ENCODE measurements at places on chromosomes 3 and 15.

GRCh38 chr3:29011966-29012365 lies 268.9 kb upstream of the RBMS3 start:
- DNase-seq = no peak

- no peak for DNase-seq
Observed at GRCh38 chr3:192212979-192213378, 514.4 kb downstream of the FGF12 start.

- DNase-seq = no peak
Observed at GRCh38 chr3:191227541-191227940, 28.5 kb downstream of the OSTN start.

- DNase-seq = no peak
Observed at GRCh38 chr3:105032541-105032940, 334.2 kb upstream of the ALCAM start.

DNA sequence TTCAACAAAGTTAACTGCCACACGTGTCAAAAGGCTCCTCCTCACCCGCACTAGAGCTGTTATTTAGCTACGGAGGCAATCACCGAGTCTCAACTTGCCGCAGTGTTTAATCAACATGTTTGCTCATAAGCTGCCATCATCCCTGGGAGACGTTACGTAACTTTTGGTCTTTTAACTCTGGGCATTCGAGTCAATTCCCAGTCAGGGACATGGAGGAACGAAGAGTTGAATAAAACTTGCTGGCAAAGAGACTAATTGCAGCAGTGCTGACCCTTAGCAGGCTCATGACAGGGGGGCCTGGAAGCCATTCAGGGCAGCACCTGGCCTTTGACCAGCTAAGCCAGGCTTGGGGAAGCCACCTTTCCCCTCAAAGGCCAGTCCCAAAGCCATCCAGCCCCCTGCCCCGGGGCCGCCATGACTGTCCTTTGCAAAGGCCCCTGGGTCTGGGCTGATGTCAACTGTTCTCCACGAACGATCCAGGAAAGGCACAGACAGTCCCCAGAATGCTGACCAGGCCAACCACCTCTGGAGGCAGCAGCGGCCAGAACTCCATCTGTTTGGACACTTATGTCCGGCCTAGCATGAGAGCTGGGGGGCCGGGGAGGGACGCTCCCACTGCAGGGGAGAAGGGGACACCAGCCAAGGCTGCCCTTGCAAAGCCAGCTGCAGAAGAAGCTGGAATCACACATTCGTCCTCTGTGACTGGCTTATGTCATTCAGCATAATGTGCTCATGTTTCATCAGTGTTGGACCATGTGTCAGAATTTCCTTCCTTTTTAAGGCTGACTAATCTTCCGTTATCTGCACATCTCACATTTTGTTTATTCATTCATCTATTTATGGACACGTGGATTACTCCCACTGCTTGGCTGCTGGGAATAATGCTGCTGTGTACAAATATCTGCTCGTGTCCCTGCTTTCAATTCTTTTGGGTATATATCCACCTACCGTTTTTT lies 43.7 kb downstream of the PCSK6 start:
- no peak for DNase-seq

DNA sequence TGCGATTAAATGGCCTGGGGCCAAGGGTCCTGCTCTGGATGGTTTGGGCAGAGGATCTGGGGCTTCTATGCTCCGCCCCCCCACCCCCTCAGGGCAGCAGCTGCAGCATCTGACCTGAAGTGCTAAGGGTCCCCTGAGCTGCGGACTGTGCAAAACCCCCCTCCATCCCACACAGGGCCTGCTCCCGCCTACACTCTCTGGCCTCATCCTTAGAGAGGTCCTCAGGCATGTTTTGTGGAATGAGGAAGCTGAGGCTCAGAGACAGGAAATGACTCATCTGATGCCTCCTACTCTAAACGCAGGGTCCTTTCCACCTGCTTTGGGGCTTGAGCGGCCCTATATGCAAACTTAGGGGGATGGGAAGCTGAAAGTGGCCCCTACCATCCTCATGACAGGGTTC lies 59.5 kb upstream of the CTSH start:
- peak; percentile 71 for DNase-seq

- DNase-seq = no peak
Observed at GRCh38 chr3:165753560-165753959, 83.7 kb downstream of the BCHE start.

- no peak for DNase-seq
Observed at GRCh38 chr3:189316296-189317019, 144.7 kb downstream of the TPRG1 start.

- no peak for DNase-seq
Observed at GRCh38 chr3:53616321-53616720, 121.9 kb downstream of the CACNA1D start.

GRCh38 chr15:31032961-31033371 lies 41.5 kb upstream of the MTMR10 start:
- no peak for DNase-seq

- DNase-seq = no peak
Observed at GRCh38 chr15:74443100-74443909, 9.5 kb upstream of the SEMA7A start.

DNA sequence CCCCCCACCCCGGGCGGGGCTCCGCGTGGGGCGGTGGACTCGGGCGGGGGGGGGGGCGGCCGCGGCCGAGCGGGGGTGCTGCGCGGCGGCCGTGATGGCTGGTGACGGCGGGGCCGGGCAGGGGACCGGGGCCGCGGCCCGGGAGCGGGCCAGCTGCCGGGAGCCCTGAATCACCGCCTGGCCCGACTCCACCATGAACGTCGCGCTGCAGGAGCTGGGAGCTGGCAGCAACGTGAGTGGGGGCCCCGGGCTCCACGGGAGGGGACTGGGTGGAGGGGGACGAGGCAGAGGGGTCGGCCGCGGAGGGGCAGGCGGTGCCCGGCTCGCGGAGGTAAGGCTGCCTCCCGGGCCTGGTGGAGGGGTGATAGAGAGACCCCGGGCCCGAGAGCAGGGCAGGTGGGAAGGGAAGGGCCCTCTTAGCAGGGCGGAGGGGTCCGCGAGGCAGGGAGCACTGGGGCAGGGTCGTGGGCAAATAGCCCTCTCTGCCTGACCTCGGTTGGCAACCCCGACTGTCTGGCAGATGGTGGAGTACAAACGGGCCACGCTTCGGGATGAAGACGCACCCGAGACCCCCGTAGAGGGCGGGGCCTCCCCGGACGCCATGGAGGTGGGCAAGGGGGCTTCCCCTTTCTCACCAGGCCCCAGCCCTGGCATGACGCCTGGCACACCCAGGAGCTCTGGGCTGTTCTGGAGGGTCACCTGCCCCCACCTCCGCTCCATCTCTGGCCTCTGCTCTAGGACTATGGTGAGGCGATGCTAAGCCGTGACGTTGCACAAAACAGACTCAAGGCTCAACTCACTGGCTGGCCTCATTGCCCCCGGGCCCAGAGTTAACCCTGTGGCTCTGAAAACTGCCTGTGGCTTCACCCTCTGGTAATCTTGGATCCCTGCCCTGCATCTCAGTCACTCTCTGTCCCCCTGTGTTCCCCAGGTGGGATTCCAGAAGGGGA lies at the start of gene ECE2:
TSS of gene ECE2 (plus strand) at position 62 of the 950 bp plus-strand sequence. CDS start at position 194, 132 bp downstream.
- no peak for DNase-seq

DNA sequence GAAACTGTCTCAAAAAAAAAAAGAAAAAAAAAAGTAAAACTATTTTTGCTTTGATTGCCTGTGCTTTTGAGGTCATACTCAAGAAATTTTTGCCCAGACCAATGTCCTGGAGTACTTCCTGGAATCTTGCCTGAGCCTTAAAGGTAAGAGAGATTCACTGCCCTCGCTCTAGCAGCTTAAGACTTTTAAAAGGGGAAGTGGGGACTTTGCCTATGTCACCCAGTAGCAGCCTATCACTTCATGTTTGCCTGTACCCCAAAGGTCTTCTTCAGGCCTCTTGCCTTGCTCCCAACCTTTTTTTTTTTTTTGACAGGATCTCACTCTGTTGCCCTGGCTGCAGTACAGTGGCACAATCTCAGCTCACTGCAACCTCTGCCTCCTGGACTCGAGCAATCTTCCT lies 18.9 kb upstream of the GOLGB1 start:
- DNase-seq = no peak

DNA sequence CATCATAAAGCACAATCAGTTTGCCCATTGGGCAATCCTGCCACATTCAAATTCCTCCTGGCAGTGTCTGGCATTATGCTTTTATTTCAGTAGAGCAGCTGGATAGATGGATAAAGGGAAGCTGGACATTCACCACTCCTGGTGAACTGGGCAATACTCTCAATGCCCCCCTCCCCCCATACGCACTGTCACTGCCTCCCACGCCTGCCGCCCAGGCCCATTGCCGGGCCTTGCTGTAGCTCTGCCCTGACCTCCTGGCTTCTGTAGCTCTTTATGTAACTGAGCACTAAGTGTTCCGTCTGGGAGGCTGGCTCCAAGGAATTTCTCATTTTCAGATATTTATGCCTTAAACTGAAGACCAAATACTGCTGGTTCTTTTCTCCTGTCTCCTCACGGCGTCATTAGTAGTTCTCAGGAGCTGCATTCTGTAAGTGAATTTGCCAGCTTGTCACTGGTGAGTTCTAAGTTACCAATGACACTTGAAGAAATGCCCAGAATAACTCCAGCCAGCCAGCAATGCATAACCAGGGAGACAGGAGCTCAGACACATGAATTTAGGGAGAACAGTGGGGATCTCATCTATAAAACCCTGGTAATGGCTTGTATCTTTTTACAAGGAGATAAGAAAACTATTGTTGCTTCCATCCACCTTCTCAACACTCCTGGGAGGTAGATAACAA lies 25.5 kb upstream of the RASGRF1 start:
- no peak for DNase-seq

DNA sequence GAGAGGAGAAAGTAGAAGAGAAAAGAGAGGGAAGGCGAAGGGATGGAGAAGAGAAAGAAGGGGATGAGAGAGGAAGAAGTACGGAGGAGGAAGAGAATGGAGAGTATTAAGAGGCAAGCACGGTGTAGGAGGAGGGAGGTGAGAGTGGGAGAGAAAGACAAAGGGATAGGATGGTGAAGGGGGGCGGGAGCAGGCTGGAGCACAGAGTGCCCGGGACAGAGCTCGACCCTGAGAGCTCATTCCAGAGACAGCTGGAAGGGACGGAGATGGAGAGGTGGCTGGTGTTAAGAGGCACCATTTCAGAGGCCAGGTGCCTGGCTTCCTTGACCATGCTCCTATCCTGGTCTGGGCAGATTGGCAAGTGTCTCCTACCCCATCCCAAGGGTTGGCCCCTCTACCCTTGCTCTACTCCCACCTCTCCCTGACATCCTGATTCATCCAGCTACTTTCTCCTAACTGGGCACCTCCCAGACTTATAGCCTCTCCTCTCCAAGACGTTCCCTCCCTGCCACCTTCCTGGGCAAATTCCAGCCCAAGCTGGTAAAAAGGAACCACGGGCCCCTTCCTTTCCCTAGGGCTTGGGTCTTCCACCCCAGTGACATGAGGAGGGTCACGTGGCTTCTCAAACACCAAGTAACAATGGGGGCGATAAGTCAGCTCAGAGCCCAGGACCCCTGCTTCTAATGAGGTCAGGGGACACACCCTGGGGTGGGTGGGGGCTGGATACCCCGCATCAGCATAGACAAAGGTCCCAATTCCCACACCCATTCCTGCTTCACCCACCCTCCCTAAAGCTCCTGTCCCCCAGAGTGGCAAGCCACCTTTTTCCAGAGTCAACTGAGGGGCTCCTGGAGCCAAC lies 1.1 kb downstream of the CLCN2 start:
- no peak for DNase-seq

- DNase-seq = no peak
Observed at GRCh38 chr3:78978037-78978436, 789.8 kb downstream of the ROBO1 start.

DNA sequence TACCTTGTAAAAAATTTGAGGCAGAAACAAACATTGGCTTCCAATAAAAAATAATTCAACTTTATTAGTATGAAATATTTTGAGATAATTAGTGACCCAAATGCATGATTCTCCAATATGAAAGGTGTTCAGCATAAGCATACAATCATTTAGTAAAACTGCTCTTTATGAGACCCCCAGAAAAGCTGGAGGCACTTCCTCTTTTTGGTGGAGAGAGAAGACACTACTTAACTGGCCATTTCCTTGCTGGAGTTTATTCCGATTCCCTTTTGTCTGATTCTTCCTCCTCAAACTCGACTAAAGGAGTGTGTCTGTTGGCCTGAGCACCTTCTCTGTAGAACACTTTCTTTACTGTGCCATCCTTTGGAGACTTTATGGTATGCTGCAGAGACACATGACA lies 34.8 kb upstream of the DCUN1D1 start:
- no peak for DNase-seq

DNA sequence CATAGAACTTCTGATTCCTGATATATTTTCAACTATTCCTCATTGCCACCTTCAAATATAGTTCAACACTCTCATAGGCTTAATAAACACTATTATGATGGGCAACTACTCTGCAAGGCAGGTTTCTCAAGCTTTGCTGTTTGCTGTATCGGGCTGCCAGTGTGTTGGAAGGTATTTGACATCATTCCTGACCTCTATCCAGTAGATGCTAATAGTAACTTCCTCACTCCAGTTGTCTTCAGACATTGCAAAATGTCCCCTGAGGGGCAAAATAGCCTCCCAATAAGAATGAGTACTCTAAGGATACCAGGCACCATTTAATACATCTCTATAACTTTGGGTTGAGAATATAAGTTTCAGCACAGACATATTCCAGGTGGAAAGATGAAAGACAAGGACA lies 147.5 kb upstream of the PFN2 start:
- DNase-seq = no peak

- DNase-seq = no peak
Observed at GRCh38 chr3:111335512-111336303, 206.3 kb upstream of the CD96 start.

DNA sequence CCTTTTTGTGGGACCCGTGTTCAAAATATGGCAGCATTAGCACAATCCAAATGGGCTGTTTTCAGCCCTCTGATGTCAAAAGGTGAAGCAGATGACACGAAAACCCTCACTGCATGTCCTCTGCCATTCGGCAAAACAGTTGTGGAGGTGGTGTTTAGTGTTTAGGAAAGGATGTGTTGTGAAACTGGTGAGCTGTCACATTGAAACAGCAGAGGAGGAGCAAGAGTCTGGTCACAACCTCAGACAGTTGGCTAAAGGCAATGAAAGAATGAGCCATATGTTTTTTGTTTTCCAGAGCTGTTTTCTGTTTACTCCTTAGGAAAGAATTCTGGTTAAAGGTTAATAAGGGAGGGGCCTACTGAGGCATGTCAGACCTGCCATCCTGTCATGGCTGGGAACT lies 140.7 kb downstream of the VPS8 start:
- DNase-seq = no peak

DNA sequence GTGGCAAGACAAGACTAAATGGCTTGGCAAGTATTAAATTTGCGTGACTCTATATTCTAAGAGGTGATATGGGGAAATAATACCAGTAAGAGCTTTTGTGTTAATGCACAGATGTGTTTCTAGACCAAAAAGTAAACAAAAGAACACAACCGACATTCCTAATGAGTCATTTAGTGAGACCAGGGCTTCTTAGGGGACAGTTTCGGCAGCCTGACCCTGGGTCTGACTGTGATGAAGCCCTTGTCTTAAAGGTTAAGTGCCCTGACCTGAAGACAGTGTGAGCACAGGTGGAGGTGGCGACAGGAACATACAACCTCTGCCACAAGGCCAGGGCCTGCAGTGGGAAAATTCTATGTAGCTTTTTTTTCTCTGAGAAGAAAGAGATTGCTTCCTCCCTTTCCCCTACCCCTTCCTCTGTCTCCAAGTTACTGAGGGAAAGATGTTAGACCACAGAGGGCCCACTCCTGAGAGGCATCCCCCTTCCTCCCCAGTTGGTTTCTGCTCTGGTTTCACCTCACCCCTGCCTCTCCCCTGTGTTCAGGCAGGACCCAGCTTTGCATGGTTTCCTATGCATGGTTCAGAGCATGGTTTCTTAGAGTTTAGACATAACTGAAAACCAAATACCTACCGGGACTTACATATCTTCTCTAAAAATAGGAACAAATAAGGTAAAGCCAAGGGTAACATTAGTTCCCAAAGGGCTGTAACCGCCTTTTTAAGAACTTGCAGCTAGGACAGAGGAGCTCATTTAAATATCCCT lies 24.8 kb upstream of the CMTM7 start:
- no peak for DNase-seq
